ENCODE measurements at places on chromosomes 5 and 9.

- DNase-seq: no peak
Measured at GRCh38 chr5:170438581-170438980, 49.4 kb upstream of the KCNMB1 start.

- DNase-seq: peak; percentile 52
Measured at GRCh38 chr5:10333154-10334006, 20.1 kb upstream of the MARCHF6 start.

- no peak for DNase-seq
Measured at GRCh38 chr5:14902826-14903560, 31.4 kb upstream of the ANKH start.

DNA sequence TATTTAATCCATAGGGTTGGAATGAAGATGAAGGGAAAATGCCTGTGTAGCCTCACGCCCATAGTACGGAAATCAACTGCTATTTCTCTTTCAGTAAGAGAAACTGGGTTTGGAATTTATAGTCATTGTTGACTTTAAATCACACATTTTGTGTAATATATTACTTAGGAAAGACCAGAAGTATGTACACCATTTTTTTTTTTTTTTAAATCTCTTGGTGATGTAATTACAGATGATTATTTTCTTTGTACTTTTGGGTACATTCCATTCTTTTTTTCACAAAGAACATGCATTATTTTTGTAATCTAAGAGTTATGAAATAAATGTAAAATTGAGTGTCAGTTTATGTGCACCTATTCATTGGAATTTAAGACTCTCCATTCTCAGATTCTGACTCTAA lies 45.7 kb downstream of the POC5 start:
- no peak for DNase-seq

GRCh38 chr5:179374506-179375235 lies 29.4 kb upstream of the ADAMTS2 start:
- no peak for DNase-seq

GRCh38 chr5:2442496-2443354 lies 308.8 kb downstream of the IRX2 start:
- DNase-seq: no peak

- no peak for DNase-seq
Measured at GRCh38 chr9:88745276-88746001, 210.5 kb downstream of the NXNL2 start.

DNA sequence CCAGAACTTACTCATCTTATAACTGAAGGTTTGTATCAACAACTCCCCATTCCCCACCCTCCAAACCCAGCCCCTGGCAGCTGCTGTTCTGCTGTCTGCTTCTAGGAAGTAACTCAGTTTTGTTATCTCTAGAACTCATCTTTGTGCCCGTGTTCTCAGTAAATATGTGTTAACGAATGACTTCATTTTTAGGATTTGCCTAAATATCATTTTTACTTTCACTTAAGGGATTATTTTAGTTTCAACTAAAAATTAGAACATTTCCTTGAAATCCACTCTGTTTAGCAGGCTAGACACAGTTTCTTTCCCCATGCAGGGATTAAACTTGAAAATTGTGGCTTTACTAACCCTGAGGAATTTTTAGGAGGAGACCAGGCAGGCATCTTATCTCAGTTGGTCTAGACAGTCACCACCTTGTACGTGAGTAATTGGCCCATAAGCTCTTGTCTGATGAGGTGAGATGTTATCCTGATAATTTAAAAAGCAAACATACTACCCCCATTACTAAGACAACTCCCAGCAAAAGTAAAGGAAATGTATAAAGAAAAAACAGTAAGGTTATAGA lies 68.2 kb upstream of the TNFAIP8 start:
- DNase-seq: no peak

DNA sequence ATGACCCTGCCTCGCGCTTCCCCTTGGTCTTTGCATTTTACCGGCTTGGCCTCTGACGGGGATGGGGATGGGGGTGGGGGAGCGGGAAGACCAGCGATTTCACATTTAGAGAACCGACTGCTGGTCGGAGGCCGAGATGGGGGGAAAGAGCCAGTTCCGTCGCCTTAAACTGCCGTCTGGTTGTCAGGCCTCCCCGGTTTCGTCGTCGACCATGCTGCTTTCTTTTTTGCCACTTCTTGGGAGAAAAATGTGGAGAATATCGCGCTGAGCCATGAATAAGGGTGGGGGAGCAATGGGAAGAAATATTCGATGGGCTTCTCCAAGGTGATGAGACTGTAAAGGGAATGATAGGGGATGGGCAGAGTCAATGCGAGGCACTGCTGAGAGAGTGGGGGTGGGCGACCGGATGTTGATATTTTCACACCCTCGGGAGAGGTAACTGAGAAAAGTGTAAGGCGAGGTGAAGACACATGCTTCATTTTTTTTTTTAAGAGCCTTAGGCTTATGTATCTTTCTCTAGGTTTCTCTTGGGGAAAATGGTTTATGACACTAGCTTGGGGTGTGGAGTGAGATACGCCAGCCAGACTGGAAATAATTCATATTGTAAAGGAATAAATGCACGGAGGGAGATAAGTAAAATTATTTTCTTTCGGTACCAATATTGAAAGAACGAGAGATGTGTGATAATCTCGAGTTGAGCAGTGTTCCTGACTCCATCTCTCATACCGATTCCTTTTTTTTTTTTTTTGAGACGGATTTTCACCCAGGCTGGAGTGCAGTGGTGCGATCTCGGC lies 1.1 kb downstream of the KIF2A start:
- DNase-seq: peak; percentile 31

- no peak for DNase-seq
Measured at GRCh38 chr5:135446206-135446605, 942 bp downstream of the DCANP1 start.

GRCh38 chr9:93427655-93428379 lies 23.7 kb upstream of the FAM120A start:
- no peak for DNase-seq

- DNase-seq: no peak
Measured at GRCh38 chr9:91770229-91770628, 179.8 kb downstream of the ROR2 start.
